ENCODE measurements at places on chromosomes 1 and 21.
A peak's percentile ranks its signal among the peaks of the same experiment; 100 is the strongest.

GRCh38 chr1:154386643-154387352, 18.3 kb upstream of the IL6R start:
- DNase-seq: no peak

- DNase-seq: peak; percentile 56
Measured at GRCh38 chr1:33763406-33763805, 100.5 kb upstream of the HMGB4 start.

DNA sequence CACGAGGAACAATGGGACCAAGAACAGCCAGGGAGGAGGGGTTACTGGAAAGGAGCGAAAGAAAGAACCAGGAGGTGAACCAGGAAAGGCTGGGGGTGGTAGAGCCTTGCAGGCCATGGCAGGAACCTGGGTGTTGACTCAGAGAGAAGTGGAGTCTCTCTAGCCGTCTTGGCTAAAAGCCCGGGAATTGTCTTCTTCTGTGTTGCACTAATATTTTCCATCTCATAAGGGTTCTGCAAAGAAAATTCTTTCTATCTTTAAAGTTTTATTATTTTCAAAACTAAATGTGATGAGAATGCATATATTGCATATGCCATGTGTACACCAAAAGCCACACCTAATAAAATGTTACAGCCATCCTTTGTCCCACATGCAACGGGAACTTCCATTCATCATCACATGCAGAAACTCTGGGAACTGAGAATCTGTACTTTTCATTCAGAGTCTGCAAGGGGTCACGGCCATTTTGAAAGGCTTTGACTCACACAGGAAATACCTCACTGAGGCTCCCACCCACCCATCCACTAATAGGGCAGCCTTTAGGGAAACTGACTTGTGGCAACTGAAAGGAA, 38.0 kb downstream of the ERG start:
- DNase-seq: no peak

DNA sequence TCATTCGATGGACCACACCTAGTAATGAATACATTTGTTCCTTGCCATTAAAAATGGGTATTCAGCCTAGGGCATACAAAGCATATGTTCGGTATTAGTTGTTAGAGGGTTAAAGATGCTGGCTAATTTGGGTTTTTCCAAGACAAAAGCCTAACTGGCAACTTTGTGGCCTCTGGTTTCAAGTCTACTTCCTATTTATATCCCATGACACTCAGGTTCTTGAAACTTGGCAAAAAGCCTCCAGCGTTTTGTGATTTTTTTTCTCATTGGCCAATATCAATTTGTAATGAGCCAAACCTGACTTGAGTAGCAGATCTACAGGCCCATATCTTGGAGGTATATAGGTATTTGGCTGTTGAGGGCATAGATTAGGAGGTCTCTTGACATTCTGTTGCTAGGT, 75.3 kb downstream of the C1orf21 start:
- DNase-seq: no peak

All from RKO (cell line).